Uterus (tissue), 4 donors: ENCODE measurements at places on chromosomes 6 and 20. TPM values are rescaled to one million over a fixed set of nuclear protein-coding genes. Genes with fewer than 3 reads are reported as not detected.
A peak's percentile ranks its signal among the peaks of the same experiment; 100 is the strongest.

GRCh38 chr6:42017021-42017643, 33.2 kb upstream of the TAF8 start:
- no peaks in the 10 kb centered on the region for H3K4me1 ChIP-seq
- H3K4me3 ChIP-seq, result no peak overlapping the region
- H3K27ac ChIP-seq, result no peak overlapping the region
- no peak for DNase-seq
- H3K27me3 ChIP-seq, result no peaks in the 10 kb centered on the region

DNA sequence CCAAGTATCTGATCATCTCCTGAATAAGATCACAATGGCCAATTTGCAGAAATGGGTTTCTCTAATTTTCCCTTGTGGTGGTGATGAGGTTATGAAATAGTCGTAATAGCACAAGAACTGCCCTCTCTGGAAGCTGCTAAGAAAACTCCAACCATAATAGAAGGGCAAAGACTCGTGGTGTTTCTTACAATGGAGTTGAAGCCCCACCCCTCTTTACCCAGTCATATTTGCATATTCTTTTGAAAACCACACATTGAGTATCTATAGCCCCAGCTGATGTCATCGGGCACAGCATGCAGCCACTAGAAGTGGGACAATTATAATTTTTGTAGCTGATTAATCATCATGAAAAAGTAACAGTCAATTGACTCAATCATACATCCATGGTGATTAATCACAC, 452.1 kb upstream of the POU3F2 start:
- no peak overlapping the region for H3K4me3 ChIP-seq
- no peaks in the 10 kb centered on the region for H3K4me1 ChIP-seq
- no peak for DNase-seq
- H3K36me3 ChIP-seq, result no peaks in the 10 kb centered on the region

DNA sequence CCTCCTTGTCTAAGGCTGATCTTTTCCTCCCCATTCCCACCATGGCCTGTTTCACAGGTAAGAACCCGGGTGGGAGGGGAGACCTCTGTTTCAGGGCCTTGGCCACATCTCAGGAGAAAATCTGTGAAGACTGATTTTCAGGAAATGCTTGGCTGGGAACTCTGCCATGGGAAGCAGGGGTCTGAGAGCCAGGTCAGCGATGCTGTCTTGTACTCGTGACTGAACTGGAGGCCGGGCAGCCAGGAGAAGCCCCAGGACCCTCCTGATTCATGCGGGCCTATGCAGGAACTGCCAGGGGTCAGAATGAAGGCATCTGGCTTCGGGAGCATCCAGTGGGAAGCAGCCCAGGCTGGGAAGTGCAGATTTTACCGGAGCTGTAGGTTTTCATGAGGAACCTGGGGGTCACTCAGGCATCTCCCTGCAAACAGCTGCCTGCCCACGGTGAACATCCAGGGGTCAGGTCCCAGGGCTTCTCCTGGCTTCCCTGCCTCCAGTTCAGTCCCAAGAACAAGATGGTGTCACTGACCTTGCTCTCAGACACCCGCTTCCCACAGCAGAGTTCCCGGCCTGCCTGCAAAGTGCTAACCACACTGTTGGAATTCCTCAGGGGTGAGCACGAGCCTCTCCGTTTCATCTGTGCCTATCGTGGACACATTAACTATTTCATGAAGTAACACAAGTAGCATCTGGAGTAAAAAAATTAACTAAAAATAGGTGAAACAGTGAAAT, 90.2 kb upstream of the SULF2 start:
- DNase-seq, result no peak
- H3K27ac ChIP-seq, result no peak overlapping the region
- H3K4me3 ChIP-seq, result no peak overlapping the region
- no peaks in the 10 kb centered on the region for H3K27me3 ChIP-seq

DNA sequence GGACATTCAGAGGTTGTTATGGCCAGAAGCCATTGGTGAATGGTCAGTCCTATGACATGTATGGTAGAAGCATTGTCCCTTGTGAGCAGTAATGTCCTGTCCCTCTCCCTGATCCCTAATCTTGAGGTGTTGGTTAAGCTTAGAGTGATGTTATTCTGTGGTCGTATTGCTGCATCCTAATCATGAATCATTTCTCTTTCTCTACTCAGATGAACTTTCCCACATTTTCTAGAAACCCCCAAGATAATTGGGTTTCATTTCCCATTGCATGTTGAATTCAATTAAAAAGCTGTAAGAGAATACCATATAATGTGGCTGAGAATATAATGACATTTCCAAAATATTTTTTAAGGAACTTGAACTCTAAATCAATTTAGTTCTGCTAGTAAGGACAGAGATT, 175.1 kb downstream of the PLCB4 start:
- H3K36me3 ChIP-seq, result no peaks in the 10 kb centered on the region
- H3K4me1 ChIP-seq, result no peaks in the 10 kb centered on the region
- no peak overlapping the region for H3K4me3 ChIP-seq

DNA sequence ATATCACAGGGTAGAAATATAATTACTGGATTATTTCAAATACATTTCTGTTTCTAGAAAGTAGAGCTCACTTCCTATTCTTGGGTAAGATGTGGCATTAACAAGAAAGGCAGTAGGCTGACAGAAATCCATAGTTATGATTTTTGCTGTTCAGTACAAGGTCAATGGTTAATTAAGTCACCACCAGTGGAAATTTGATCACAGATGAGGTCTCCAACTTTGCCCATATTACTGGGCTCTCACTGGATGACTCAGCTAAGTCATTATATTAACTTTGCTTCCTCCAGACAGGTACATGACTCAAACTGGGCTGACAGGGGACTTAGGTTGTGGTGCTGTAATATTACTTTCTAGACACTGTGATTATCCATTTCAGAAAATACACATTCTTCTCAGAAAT, 212.4 kb downstream of the GRIK2 start:
- H3K4me3 ChIP-seq, result no peak overlapping the region
- DNase-seq, result no peak
- H3K27ac ChIP-seq, result no peak overlapping the region
- H3K36me3 ChIP-seq, result no peaks in the 10 kb centered on the region
- no peaks in the 10 kb centered on the region for H3K27me3 ChIP-seq

GRCh38 chr6:156718647-156719394, 58.4 kb upstream of the ARID1B start:
- no peaks in the 10 kb centered on the region for H3K4me1 ChIP-seq
- no peak overlapping the region for H3K4me3 ChIP-seq
- no peaks in the 10 kb centered on the region for H3K27me3 ChIP-seq
- DNase-seq, result peak; percentile 75

- H3K4me1 ChIP-seq, result no peaks in the 10 kb centered on the region
- no peaks in the 10 kb centered on the region for H3K36me3 ChIP-seq
- no peaks in the 10 kb centered on the region for H3K27me3 ChIP-seq
- H3K4me3 ChIP-seq, result no peak overlapping the region
- no peak overlapping the region for H3K27ac ChIP-seq
Observed at GRCh38 chr6:45924763-45925342, 90.8 kb downstream of the CLIC5 start.

DNA sequence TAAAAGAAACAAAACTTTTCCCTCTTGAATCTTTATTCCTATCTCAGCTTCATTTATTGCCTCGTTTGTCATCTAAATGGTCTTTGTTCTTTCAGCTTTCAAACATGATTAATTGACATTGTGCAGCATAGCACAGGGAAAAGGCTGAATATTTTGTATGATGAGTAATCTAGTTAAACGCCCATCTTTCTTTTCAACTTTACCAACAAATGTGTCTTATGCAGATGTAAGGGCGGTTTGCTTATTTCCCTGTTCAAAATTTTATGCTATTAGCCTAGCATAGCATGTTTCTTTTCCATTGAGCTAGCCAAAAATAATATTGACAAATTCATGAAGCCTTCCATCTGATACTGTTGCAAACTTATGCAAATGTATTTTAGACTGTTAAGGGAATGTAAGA, 176.4 kb upstream of the AKAP12 start:
- H3K27ac ChIP-seq, result peak overlapping the region; percentile 94
- H3K27me3 ChIP-seq, result no peaks in the 10 kb centered on the region
- no peak for DNase-seq
- no peak overlapping the region for H3K4me3 ChIP-seq

Gene BNIP5
- not detected for total RNA-seq

Gene ATP6V1G2
- total RNA-seq, result not detected

Gene SCRT2
- not detected for total RNA-seq

Gene SSTR4
- not detected for total RNA-seq

Gene CALHM4
- total RNA-seq, result not detected

Gene PPP1R3G
- total RNA-seq, result 0.26 TPM
